H1 (cell line): ENCODE measurements at places on chromosomes 5 and 9. TPM values are rescaled to one million over a fixed set of nuclear protein-coding genes. Genes with fewer than 3 reads are reported as not detected.

The TOR2A gene
- polyA plus RNA-seq = 24.9 and 34.2 TPM in 2 replicates

The GHR gene
- polyA plus RNA-seq = 0.09 and 0.15 TPM in 2 replicates

The WWC1 gene
- 16.4 and 19.5 TPM in 2 replicates for polyA plus RNA-seq

The OLFM1 gene
- 49.7 and 53.0 TPM in 2 replicates for polyA plus RNA-seq

The ENTPD2 gene
- polyA plus RNA-seq = 0.65 and 1.9 TPM in 2 replicates

The FPGS gene
- polyA plus RNA-seq = 83.0 and 125 TPM in 2 replicates

The SCGB3A2 gene
- 36.7 and 47.1 TPM in 2 replicates for polyA plus RNA-seq

The PIP5K1B gene
- polyA plus RNA-seq = 2.2 and 4.7 TPM in 2 replicates

The PCDHGA8 gene
- polyA plus RNA-seq = 0.79 and 1.2 TPM in 2 replicates

The PHYHD1 gene
- polyA plus RNA-seq = 25.6 and 33.2 TPM in 2 replicates

The OTP gene
- polyA plus RNA-seq = not detected in 2 replicates

The CCL27 gene
- polyA plus RNA-seq = 0.28 and 0.42 TPM in 2 replicates

The CDHR2 gene
- 0.02 and 0.06 TPM in 2 replicates for polyA plus RNA-seq
